ENCODE measurements at places on chromosomes 4 and X. TPM values are rescaled to one million over a fixed set of nuclear protein-coding genes. Genes with fewer than 3 reads are reported as not detected.

The CTAG1B gene
- 0.46 TPM for total RNA-seq

The GYPA gene
- not detected for total RNA-seq

The GABRB1 gene
- total RNA-seq = 1.2 TPM

The NXF2B gene
- total RNA-seq = not detected

The ABCD1 gene
- total RNA-seq = 14.1 TPM

The UGT2A1 gene
- total RNA-seq = not detected

The SSX3 gene
- total RNA-seq = not detected

The PRPS2 gene
- total RNA-seq = 12.8 TPM

DNA sequence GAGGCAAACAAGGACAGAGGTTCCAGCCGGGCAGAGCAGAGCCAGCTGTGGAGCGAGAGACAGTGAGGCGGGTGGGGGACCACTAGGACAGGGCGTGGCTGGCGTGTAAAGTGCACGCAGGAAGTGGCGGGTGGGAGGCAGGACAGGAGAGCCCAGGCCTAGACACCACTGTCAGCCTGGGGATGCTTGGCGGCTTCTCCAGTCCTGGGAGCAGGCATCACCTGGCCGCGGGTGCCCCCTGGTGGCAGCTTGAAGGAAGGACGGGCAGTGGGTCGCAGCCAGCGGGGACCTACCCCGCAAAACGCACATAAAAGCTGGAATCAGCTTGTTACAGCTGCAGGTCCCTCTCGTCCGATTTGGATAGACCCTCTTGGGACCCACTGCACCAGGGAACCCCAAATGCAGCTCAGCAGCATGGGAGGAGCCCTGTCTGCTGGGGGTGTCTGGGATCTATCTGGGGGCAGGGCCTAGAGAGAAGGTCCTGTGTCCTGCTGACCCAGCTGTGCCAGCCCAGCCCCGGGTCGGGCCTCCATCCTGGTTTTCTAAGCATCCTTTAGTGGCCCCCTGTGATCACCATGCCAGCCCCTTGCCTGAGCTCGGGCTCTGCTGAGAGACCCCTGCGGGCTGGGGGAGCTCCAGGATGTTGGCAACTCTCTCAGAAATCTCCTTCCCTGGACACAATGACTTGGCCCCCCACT, 57.7 kb downstream of the WFS1 start:
- H3K4me3 ChIP-seq = no peak overlapping the region
- H3K27me3 ChIP-seq = no peaks in the 10 kb centered on the region
- H3K4me1 ChIP-seq = no peaks in the 10 kb centered on the region

- peak; percentile 20 for DNase-seq
- H3K4me1 ChIP-seq = no peaks in the 10 kb centered on the region
- H3K36me3 ChIP-seq = no peaks in the 10 kb centered on the region
- no peak overlapping the region for H3K4me3 ChIP-seq
- no peaks in the 10 kb centered on the region for H3K27me3 ChIP-seq
Observed at GRCh38 chr4:67327245-67328017, 217.9 kb downstream of the CENPC start.

DNA sequence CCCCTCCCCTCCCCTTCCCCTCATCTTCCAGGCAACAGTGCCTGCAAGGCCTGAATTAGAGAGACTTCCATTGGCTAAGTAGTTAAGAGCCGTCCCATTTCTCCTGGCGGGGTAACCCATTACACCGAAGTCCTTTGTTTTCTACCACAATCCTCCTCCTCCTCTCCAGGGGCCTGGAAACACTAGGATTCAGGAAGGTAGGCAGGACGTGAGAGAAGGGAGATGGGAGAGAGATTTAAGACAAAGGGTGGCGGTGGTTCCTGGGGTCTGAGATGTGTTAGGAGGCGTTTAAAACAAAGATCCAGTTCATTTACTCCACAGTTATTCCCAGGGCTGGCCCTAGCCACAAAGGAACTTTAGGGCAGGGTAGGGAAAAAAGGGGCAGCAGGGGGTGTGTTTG, 28.0 kb downstream of the NYX start:
- H3K27me3 ChIP-seq = no peaks in the 10 kb centered on the region
- no peak for DNase-seq
- H3K4me3 ChIP-seq = no peak overlapping the region
- no peaks in the 10 kb centered on the region for H3K36me3 ChIP-seq
- H3K27ac ChIP-seq = no peak overlapping the region
- H3K4me1 ChIP-seq = no peaks in the 10 kb centered on the region

- H3K27me3 ChIP-seq = no peaks in the 10 kb centered on the region
- no peak for DNase-seq
- no peak overlapping the region for H3K4me3 ChIP-seq
- H3K36me3 ChIP-seq = no peaks in the 10 kb centered on the region
- H3K27ac ChIP-seq = no peak overlapping the region
- H3K4me1 ChIP-seq = no peaks in the 10 kb centered on the region
Observed at GRCh38 chrX:24399550-24399949, 39.1 kb downstream of the SUPT20HL1 start.

GRCh38 chr4:40066651-40067050, 10.0 kb downstream of the N4BP2 start:
- DNase-seq = no peak
- no peaks in the 10 kb centered on the region for H3K36me3 ChIP-seq
- no peak overlapping the region for H3K4me3 ChIP-seq
- no peaks in the 10 kb centered on the region for H3K27me3 ChIP-seq
- no peaks in the 10 kb centered on the region for H3K4me1 ChIP-seq

DNA sequence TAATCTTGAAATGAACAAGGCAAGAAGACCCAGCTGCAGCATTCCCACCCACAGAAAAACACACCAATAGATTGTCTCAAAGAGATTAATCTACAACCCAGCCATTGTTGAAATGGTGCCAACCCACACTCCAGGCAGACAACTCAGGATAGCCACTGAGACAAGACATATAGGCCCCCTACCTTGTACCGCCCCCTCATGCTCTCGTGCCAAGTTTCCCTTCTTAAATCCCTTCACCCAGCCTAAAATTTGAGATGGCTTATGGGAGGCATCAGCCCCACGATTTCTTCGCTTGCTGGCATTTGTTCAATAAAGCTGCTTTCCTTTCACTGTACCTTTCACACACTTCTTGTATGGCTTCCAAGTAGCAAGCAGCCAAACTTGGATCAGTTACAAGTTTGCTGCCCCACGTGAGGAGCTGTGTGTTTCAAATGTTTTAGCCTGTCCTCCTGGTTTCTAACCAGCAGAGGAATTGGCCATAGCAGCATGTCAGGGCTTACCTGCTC, 1754.1 kb downstream of the C4orf33 start:
- H3K4me3 ChIP-seq = no peak overlapping the region
- H3K36me3 ChIP-seq = no peaks in the 10 kb centered on the region
- H3K4me1 ChIP-seq = no peaks in the 10 kb centered on the region
- DNase-seq = no peak
- H3K27me3 ChIP-seq = no peaks in the 10 kb centered on the region

DNA sequence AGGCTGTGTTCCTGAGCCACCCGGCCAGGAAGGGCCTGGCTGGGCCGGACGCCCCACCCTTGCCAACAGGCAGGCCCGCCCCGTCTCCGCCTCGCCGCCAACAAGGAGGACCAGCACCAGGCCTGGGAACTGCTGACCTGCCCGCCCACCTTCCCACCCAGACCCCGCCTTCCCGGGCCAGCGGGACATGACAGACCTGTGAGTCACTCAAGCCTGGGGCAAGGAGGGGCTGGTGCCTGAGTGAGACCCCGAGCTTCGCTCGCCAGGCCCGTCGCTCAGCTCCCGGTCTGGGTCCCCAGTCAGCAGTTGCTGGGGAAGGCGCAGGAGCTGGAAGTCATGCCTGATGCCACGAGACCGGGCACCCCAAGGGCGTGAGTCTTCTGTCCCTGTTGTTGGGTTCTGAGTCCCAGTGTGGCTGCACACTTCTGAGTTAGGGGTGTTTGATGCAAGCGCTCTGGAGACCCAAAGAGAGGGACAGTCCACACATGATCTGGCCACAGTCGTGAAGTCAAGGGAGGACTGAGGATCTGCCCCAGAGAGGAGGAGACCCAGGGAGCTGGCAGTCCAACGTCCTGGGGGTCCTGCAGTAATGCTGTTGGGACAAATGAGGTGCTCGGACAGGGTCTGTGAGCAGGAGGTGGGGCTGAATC, at the start of gene DNASE1L1:
TSS of gene DNASE1L1 (minus strand) at position 33 of the 650 bp plus-strand sequence. CDS start 3,686 bp downstream, outside the sequence.
- H3K27ac ChIP-seq = peak within 1 kb of the TSS; percentile 65
- no peaks in the 10 kb centered on the region for H3K4me1 ChIP-seq
- no peaks in the 10 kb centered on the region for H3K36me3 ChIP-seq
- no peaks in the 10 kb centered on the region for H3K27me3 ChIP-seq
- DNase-seq = peak; percentile 85

- no peaks in the 10 kb centered on the region for H3K4me1 ChIP-seq
- no peak overlapping the region for H3K27ac ChIP-seq
- H3K36me3 ChIP-seq = no peaks in the 10 kb centered on the region
Observed at GRCh38 chrX:1763294-1763693, 148.4 kb downstream of the ASMT start.

DNA sequence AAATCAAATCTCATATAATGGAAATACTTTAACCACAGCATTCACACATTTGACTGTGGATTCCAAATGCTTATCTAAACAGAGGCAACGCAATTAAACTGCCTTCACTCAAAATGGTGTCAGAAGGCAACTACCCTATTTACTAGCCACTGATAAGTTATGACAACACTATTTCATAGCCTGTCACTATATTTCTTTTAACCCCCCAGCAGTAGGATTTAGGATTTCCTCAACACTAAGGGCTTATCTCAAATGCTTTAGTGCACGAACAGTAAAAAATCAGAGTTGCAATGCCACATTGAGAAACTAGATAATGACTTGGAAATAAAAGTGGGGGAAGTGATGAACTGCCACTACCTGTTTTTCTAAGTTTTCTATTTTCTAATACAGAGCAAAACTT, 66.7 kb downstream of the DHX15 start:
- H3K27ac ChIP-seq = no peak overlapping the region
- H3K36me3 ChIP-seq = no peaks in the 10 kb centered on the region
- DNase-seq = no peak
- no peak overlapping the region for H3K4me3 ChIP-seq
- no peaks in the 10 kb centered on the region for H3K27me3 ChIP-seq

GRCh38 chr4:165877286-165877685, 4.2 kb downstream of the TLL1 start:
- H3K27ac ChIP-seq = no peak overlapping the region
- no peaks in the 10 kb centered on the region for H3K36me3 ChIP-seq
- no peaks in the 10 kb centered on the region for H3K4me1 ChIP-seq
- DNase-seq = no peak
- H3K27me3 ChIP-seq = no peaks in the 10 kb centered on the region

DNA sequence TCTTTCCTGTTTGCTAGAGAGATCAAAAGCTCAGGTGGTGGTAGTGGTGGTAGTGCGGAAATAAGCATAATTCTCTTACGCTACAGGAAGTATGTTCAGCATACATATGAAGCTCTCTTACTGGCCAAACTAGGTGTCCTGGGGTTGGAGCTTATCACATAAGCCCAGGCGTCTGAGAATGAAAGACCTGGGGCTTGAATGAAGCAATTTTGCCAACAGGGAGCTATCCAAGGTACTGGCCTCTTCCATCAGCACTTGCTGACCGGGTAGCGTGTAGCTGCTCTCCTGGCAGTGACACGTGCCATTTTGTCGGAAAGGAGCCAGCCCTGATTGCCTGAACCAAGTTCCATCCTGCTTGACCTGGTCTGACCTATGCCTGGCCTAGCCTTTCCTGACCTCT, 65.9 kb upstream of the HPF1 start:
- no peaks in the 10 kb centered on the region for H3K36me3 ChIP-seq
- H3K27ac ChIP-seq = no peak overlapping the region
- DNase-seq = no peak

DNA sequence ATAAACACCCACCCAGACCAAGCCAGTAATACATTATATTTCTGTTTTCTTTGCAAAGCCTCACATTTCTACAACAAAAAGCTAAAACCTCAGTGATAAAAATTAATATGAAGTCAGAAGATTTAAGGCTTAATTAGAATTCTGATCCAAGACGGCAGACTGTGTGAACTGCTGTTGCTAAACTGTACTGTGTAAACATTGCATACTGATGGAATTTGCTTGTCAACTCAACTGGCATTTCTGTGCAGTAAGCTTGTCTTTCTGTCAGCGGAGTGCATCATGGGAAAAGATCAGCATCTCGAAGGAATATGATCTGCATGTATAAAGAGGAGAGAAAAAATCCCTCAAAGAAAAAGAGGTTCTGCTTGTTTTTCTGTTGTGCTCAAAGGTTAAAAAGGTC, 69.4 kb upstream of the SPANXB1 start:
- no peaks in the 10 kb centered on the region for H3K27me3 ChIP-seq
- H3K4me1 ChIP-seq = no peaks in the 10 kb centered on the region
- no peak overlapping the region for H3K4me3 ChIP-seq
- DNase-seq = no peak
- no peak overlapping the region for H3K27ac ChIP-seq
- no peaks in the 10 kb centered on the region for H3K36me3 ChIP-seq

- H3K27me3 ChIP-seq = no peaks in the 10 kb centered on the region
- no peak overlapping the region for H3K27ac ChIP-seq
- no peaks in the 10 kb centered on the region for H3K36me3 ChIP-seq
- no peak for DNase-seq
- no peak overlapping the region for H3K4me3 ChIP-seq
Observed at GRCh38 chrX:69759921-69760625, 144.2 kb downstream of the EDA start.

GRCh38 chrX:113770071-113770470, 813.8 kb upstream of the HTR2C start:
- peaks cover 10% of the 10 kb centered on the region for H3K27me3 ChIP-seq
- H3K27ac ChIP-seq = no peak overlapping the region
- no peak for DNase-seq
- no peak overlapping the region for H3K4me3 ChIP-seq
- no peaks in the 10 kb centered on the region for H3K4me1 ChIP-seq
- H3K36me3 ChIP-seq = no peaks in the 10 kb centered on the region

- no peaks in the 10 kb centered on the region for H3K27me3 ChIP-seq
- no peak overlapping the region for H3K4me3 ChIP-seq
- H3K36me3 ChIP-seq = no peaks in the 10 kb centered on the region
- H3K4me1 ChIP-seq = no peaks in the 10 kb centered on the region
Observed at GRCh38 chr4:1842993-1843448, 12.9 kb downstream of the LETM1 start.

- H3K36me3 ChIP-seq = no peaks in the 10 kb centered on the region
- no peaks in the 10 kb centered on the region for H3K4me1 ChIP-seq
- H3K27me3 ChIP-seq = no peaks in the 10 kb centered on the region
Observed at GRCh38 chr4:148312956-148313490, 129.2 kb downstream of the NR3C2 start.
